Stimulated activated CD8-positive, alpha-beta memory T cell treated with anti-CD3 and anti-CD28 coated beads, Interleukin-7, amount 100 ng/mL, for 48 hours (primary cell): ENCODE measurements at places on chromosomes 5 and 9.

DNA sequence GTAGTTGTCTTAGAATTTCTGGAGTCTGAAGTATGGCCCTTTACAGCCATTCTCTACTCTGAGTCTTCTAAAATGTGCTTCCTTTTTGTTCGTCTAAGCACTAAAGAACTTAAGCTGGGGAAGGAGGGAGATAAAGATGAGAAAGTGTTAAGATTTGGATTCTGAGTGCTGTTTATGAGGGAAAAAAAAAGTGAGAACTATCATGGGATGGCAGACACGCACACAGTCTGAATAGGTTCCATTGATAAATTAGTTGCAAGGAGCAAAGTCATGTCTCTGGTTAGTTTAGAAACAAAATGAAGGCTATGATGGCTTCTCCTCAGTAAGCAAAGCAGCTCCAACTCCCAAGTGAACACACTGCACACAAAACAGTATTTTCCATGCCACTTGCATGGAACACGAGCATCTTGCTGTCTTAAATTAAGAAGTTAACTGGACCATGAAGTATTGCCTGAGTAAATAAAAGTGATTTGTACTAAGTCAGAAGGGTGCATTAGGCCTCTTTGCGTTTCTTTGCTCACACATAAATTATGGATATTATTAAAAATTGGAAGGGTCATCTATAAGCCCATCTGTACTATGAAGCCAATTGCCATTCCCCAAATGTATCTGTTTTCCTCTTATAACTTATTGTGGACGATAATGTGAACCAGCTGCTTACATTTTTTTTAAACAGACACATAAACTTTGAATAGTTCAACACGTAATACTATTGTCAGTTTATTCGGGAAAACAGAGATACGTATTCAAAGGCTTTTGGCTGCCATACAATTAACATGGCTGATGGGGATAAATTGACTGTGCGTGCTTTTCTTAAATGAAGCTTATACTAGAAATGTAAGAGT is 199.3 kb downstream of the SGCD start:
- DNase-seq, result no peak

- no peak for DNase-seq
Observed at GRCh38 chr5:83718195-83718825, 2.3 kb downstream of the HAPLN1 start.

- DNase-seq, result no peak
Observed at GRCh38 chr5:54307583-54307982, 2.8 kb downstream of the ARL15 start.

- DNase-seq, result no peak
Observed at GRCh38 chr5:10839118-10839517, 78.1 kb upstream of the DAP start.

GRCh38 chr9:1759771-1760300 is 255.3 kb upstream of the SMARCA2 start:
- no peak for DNase-seq

DNA sequence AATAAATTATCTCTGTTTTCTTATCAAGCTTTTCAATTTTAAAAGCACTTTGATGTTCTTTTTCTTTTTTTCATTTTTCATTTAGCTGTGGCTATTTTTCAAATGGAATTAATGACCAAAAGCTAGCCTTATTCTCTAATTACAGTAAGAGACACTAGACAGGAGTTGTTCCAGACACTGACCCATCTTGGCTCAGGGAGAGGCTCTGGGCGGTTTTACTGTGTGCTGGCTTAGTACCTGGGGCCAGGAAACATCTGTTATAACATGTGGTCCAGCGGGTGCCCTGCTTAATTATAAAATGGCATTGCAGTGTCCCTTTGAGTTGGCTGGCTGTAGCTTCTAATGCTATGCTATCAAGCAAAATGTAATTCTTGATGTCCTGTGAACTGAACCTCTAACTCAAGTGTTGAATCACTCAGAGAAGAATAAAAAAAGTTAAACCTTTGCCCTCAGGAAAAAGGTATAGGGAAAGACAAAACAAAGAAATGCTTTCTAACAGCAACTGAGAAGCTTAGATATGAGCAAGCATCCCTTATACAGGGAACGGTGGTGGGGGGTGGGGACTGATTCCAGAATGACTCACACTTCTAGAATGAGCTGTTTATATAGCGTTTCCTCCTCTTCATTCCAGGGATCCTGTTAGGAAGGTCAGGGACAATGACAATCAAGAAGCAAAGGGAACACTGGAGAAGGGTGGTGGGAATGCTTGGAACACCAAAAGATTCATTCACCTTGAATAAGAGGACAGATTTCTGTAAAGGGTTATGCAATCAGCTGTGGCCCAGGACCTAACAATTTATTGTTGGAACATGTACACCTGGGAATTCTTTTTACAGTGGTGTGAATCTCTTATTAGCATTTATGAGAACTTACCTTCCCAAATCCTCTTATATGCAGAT is 58.7 kb upstream of the NFIB start:
- no peak for DNase-seq

DNA sequence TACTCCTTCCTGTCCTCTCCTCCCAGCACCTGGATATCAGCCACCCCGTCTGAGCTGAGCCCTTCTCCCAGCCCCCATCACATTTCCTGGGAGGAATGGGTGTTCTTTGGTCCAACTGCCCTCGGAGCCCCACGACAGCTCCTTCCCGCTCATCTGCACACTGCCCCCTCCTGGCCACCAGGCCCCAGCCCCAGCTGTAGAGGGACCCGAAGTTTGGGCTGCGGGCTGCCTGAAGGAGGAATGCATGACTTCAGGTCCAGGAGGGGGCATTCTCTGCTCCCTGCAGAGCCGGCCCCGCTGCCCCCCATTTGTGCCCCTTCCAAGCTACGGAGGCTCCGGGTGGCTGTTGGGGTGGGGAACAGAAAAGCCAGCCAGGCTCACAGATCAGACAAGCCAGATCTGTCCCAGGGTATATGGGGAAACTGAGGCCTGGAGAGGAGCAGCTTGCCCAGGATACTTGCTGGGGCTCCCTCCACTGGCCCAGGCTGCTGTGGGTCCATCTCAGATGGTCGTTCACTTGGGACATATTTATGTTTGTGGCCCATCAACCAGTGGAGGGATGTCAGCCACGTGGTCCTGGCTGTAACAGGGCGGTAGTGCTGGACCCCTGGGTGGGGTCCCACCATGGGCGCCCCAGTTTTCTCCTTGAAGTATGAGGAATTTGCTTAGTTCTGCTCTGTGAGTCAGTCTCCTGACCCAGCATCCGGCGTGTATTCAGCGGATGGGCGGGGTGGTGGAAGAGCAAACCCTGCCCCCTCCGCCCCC is 33.1 kb downstream of the DAB2IP start:
- DNase-seq, result no peak

DNA sequence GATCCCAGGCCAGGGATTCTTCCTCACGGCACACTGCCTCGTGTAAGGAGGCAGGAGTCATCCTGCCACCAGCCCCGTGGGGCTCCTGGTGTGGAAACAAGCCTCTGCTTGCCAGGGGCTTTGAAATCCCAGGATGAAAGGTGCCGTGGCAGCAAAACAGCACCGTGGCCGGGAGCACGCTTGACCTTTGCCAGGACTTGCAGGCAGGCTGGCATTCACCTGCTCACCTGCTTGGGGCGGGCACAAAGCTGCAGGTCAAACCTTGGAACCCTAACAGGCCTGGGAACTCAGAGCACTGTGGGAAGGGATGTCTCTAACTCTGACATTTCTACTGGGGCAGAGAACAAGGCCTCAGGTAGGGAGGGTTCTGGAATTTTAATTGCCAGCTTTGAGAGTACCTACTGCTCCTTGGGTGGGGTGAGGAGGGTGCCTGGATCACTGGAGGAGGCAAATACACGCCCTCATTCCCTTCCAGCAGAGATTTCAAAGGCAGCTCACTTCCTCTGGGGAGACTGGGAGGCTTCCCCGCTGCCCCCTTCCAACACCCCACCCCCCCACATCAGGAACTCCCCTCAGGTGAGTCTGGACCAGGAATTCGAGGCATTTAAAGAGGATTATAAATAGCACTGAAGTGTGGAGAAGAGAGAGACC is 45.6 kb upstream of the STXBP1 start:
- no peak for DNase-seq

- DNase-seq, result no peak
Observed at GRCh38 chr9:127180457-127181314, 58.3 kb upstream of the ANGPTL2 start.

DNA sequence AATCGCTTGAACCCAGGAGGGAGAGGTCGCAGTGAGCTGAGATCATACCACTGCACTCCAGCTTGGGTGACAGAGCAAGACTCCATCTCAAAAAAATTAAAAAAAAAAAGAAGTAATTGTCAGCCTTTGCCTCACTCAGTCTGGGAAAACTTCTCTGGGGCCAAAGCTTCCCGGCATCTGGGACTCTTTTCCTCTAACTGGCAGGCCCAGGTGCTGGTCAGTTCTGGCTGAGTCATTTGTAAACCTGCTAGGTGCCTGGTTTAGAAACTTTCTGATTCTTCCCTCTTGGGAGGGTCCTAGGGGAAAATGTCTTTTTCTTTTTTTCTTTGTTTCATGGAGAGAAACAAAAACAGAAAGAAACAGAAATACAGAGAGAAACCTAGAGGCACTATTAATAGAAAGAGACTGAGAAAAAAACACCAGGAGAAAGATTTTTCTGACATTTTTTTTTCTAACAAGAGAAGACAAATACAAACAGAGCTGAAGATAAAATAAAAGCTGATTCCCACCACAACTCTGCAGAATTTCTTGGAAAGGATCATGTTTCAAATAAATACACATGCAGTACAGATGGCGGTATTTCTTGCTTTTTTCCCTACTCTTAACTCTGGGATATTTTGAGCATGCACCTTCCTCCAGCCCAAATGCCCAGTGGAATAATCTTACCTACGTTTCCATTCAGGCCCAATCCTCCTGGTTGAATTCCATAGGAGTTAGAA is 22.1 kb upstream of the UBAP2 start:
- DNase-seq, result no peak

DNA sequence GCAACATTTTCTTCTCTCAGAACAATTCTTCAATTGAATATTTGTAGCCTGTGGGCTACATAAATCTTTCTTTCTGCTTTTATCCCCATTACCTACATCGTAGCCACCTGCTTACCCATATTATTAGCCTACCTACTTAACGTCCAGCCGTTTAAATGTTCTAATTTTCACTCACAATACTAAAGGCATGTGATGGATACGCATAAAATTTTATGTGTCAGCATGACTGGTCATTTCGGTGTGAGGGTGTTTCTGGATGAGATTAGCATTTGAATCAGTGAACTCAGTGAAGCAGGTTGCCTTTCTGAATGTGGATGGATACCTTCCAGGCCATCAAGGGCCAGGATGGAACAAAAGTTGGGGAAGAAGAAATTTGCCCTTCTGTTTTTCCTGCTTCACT is 1722.5 kb upstream of the ACO1 start:
- no peak for DNase-seq

DNA sequence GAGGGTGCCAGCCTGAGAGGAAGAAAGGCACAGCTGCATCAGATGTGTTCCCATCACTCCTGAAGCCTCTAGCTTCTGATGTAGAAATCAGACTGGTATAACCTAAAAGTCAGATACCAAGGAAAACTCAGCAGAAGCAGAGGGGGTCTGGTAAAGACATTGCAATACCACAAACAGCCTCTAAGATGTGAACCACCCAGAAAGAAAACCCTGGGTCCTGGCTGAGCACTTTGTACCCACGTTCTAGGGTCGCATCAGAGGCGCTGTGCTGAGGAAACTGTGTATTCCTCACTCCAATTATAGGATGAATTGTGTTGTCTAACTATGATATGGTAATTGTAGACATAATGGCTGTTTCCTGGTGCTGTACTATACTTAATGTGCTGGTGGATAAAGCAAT is 275.6 kb downstream of the IRX2 start:
- DNase-seq, result no peak

DNA sequence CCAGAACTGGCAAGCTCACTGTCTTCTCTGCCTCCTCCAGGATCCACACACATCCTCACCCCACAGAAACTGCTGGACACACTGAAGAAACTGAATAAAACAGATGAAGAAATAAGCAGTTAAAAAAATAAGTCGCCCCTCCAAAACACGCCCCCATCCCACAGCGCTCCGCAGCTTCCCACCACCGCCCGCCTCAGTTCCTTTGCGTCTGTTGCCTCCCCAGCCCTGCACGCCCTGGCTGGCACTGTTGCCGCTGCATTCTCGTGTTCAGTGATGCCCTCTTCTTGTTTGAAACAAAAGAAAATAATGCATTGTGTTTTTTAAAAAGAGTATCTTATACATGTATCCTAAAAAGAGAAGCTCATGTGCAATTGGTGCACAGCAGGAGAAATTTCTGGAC is 16.1 kb upstream of the CFAP157 start:
- DNase-seq, result no peak

- no peak for DNase-seq
Observed at GRCh38 chr5:90000351-90000750, 409.2 kb downstream of the CETN3 start.

- DNase-seq, result no peak
Observed at GRCh38 chr5:132275367-132276220, 18.1 kb downstream of the PDLIM4 start.

GRCh38 chr5:83377131-83377865 is 94.2 kb upstream of the VCAN start:
- DNase-seq, result no peak

DNA sequence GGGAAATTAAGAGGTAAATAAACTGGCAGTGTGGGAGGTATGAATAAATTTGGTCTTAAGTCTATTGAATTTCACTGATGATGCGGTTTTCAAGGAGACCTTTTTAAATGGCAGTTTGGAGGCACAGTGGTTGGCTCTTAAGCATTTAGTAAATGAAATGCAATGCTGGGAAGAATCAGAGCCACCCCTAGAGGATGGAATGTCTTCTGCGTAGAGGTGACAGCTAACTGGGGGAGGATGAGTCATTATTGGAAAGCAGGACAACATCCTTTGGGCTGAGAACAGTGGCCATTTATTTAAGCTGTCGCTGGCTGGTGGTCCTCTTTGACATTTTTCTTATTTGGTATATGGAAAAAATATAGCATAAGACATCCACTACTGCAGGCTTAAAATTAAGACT is 163.2 kb downstream of the SH3GL2 start:
- no peak for DNase-seq

- DNase-seq, result no peak
Observed at GRCh38 chr9:137031904-137032640, at the start of gene FUT7. Gene FUT7, minus strand, starts transcription at chr9:137032088. Its CDS starts 97 bp downstream, at chr9:137031991.

GRCh38 chr5:98424681-98425450 is 348.6 kb upstream of the RGMB start:
- no peak for DNase-seq

DNA sequence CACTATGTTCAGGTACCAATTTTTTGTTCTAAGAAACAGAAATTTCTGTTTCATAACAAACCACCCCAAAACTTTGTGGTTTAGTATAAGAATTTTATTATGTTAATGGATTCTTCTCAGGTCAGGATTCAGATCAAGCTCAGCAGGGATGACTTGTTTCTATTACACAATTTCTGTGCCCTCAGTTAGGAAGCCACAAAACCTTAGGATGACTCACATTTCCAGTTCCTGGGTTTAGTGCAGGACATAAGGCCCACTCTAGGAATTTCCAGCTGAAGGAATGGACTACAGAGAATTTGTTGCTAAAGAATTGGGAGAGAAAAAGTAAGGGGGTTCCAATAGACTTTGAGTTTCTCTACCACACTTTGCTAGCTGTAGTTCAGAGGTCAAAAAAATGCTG is 629.3 kb downstream of the ANXA1 start:
- no peak for DNase-seq

DNA sequence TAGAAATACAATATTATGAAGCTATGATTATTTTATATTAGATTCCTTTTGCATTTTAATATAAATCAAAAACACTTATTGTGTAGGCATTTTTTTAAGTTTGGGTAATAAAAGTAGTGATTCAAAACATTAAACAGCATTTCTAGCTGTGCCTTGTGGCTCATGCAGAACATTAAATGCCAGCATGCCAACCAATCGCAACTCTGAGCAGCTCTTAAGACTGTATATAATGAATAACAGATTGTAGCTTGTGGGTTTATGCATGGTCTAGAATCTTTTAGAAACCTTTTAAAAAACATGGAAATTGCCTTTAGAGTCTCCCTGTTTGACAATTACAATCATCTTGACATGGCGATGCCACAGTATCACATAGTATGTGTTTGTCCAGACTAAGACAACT is 903.8 kb downstream of the EFNA5 start:
- no peak for DNase-seq
